ENCODE measurements at places on chromosomes 1 and 21.

- DNase-seq = no peak
Measured at GRCh38 chr1:231638647-231639046, 12.1 kb downstream of the DISC1 start.

GRCh38 chr1:214329470-214330220, 48.7 kb downstream of the SMYD2 start:
- DNase-seq = no peak

- no peak for DNase-seq
Measured at GRCh38 chr1:231727171-231727570, 100.6 kb downstream of the DISC1 start.

DNA sequence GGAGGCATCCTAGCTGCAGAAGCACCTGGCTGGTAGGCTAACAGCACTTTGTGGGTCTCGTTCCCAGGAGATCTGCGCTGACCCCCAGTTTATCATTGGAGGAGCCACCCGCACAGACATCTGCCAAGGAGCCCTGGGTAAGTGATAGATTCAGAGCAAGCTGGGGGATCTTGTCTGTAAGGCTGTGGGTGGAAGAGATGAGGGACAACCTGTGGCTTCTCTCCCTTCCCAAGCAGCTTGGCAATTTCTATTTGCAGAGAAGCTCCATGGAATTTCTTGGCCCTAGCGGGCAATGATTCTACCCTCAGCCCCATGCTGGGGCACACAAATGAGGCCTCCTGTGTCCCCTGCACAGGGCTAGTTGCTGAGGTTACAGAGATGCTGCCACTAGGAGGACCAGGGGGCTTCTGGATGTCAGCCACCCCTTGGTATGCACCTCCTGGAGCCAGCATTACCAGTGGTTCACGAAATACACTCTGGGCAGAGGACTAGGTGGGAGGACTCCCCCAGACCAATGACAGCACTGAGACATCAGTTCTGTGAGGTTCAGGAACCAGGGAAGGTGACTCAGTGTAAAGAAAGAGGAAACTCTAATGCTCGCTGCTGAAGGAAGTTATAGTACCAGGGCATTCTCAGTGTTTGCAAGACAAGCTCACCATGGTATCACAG, 5.5 kb downstream of the CAPN2 start:
- DNase-seq = no peak

DNA sequence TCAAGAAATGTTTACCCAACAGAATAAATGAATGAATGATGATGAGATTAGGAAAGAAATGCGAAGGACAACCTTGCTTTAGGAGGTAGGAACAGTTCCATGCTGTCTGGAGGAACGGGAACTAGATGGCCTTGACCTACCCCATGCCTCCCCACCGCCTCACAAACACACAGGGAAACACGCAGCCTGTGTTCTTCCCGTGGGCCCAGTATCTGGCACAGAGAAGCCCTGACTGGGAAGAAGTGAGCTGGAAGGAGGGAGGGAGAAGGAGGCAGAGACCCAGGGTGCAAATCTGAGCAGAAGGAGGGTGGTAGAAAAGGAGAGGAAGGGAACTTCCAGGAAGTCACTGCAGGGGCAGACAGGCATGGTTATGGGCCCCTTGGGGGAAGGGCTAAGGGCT, 3.5 kb upstream of the ADORA1 start:
- no peak for DNase-seq

GRCh38 chr1:59751801-59752200, 62.9 kb upstream of the HOOK1 start:
- DNase-seq = no peak

- peak; percentile 49 for DNase-seq
Measured at GRCh38 chr1:220962031-220962751, 82.9 kb downstream of the HLX start.

DNA sequence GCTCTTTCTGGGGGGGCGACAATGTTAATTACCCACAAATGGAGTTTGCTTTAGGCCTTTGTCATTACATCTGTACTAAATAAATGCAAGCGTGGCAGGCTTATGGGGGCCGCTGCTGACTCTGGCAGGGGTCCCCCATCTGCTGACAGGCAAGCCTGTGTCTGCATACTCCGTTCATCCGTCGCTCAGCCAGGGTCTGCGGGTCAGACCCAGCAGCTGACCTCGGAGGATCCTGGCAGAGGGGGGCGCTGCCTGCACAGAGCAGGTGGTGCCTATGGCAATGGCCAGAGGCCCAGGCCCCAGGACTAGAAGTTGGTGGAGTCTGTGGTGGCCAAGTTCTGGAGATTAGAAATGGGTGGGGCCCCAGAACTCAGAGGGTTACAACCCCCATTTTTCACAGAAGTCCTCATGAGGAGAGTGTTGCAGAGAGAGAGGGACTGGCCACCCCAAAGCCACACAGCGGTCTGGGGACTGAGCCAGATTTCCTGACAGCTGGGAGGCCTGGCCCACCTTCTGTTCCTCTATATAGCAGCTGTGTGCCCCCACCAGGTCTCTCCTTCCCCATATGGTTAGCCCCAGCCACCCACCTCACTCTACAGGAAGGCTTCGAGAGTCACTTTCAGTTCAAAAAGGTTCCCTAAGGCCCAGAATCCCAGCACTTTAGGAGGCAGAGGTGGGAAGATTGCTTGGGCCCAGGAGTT, 31.0 kb downstream of the TTC39A start:
- no peak for DNase-seq

DNA sequence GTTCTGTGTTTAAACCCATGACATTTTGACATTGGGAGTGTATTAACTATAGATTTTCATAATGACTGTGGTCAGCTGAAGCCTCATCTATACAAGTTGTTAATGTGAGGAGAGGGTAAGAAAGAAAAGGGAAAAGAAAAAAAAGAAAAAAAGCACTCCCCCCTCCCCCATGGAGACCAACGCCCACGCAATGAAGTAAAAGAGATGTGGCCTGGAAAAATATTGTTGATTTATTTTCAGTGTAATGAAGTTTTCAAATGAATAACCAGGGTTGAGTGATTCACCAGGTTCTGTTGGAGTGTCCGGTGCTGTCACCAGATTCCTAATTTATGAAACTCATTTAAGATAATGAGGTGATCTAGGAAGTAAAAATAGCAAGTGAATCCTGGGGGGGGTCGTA, 4.7 kb downstream of the RNF220 start:
- no peak for DNase-seq

GRCh38 chr1:116874733-116875249, 34.9 kb upstream of the PTGFRN start:
- DNase-seq = no peak

- no peak for DNase-seq
Measured at GRCh38 chr1:175470591-175470990, 272.8 kb downstream of the TNR start.

- DNase-seq = no peak
Measured at GRCh38 chr1:160781186-160781766, 14.7 kb upstream of the LY9 start.

- DNase-seq = no peak
Measured at GRCh38 chr1:22822371-22822770, 111.7 kb downstream of the EPHB2 start.

GRCh38 chr1:17494114-17494729, 45.3 kb upstream of the ARHGEF10L start:
- DNase-seq = peak; percentile 45

DNA sequence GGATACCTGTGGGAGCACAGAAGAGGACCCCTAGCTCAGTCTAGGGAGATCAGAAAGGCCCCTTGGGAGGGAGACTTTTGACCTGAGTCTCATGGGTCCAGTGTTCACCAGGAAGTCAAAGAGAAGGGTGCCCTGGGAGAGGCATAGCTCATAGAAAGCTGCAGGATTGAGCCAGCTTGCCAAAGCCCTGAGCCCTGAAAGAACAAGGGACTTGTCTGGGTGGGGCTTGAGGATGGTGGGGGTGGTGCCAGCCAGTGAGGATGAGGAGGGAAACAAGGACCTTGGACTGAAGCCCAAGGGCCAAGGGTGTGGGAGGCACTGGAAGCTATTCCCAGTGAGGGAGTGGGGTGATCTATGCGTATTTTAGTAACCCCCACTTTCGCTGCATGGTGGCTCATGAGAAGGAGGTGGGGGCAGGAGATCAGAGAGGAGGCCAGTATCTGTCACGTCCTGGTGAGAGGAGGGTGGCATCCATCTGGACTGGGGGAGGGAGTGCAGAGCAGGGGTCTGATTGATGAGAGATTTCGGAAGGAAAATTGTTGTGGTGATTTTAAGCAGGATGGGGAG, 28.4 kb downstream of the DMBX1 start:
- DNase-seq = no peak

GRCh38 chr1:23341931-23342692, 2.0 kb downstream of the HNRNPR start:
- DNase-seq = no peak

DNA sequence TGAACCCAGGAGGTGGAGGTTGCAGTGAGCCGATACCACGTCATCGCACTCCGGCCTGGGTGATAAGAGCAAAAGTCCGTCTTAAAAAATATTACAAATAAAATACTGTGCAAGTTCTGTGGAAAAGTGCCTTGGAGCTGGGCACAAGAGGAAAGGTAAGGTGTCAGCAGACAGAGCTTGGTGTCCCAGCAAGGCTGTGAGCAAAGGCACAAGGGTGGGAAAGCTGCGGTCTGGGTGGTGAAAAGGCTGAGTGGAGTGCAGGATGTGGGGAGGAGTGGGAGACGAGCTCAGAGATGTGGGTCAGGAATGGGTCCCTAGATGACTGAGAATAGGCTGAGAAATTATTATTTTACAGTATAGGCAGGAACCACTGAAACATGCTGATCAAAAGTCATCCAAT, 150.6 kb downstream of the RHOU start:
- no peak for DNase-seq

GRCh38 chr21:25750085-25750484, 15.3 kb downstream of the GABPA start:
- no peak for DNase-seq

- DNase-seq = no peak
Measured at GRCh38 chr1:211534545-211535291, 42.8 kb upstream of the RD3 start.

Measured in epithelial cell of prostate (primary cell).